ENCODE measurements at places on chromosomes 12 and 14. TPM values are rescaled to one million over a fixed set of nuclear protein-coding genes. Genes with fewer than 3 reads are reported as not detected.

KRT2 gene
- not detected for total RNA-seq

DNA sequence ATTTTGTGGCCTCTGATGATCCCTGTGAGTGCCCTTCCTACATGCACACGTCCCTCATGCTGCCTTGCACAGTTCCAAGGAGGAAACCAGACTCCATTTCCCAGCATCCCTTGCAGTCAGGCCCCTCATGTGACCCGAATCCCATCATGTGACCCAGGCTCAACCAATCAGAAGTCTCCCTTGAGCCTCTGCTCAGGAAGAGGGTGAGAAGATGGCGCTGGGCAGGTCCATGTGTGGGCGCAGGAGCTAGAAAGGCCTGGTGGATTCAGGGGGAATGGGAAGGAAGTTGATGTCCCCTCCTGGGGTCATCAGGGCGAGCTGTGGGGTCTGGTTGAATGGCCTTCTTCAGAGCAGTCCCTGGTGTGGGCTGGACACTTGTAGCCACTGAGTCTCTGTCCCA is 240.5 kb downstream of the ADGRD1 start:
- H3K4me3 ChIP-seq = no peak overlapping the region
- no peaks in the 10 kb centered on the region for H3K4me1 ChIP-seq
- no peaks in the 10 kb centered on the region for H3K27me3 ChIP-seq
- no peaks in the 10 kb centered on the region for H3K36me3 ChIP-seq
- no peak for DNase-seq

DNA sequence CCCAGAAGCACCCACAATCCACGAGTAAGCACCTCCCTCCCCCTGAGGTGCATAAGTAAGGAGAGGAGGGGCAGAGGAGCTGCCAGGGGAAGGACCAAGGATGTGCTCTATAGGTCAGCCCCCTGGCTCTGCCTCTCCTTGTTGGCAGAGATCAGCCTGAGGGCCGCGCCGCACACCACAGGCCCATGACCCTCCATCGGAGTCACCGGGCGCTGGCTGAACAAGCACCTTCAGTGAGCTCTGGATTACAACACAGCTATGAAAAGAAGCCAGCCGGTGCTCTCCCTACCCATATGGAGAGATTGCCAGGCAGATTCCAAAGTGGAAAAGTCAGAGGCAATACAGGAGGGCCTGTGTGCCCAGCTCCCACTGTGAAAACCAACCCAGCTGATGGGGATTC is 257.3 kb downstream of the GLT1D1 start:
- no peak overlapping the region for H3K4me3 ChIP-seq
- H3K27me3 ChIP-seq = no peaks in the 10 kb centered on the region
- no peak for DNase-seq
- no peaks in the 10 kb centered on the region for H3K4me1 ChIP-seq
- H3K36me3 ChIP-seq = no peaks in the 10 kb centered on the region

PPM1H gene
- total RNA-seq = 3.1 TPM

MDGA2 gene
- not detected for total RNA-seq

GRCh38 chr14:104284107-104284592 is 145.8 kb downstream of the KIF26A start:
- no peak for DNase-seq
- H3K4me1 ChIP-seq = peaks cover 25% of the 10 kb centered on the region
- H3K27ac ChIP-seq = peak overlapping the region; percentile 88
- H3K4me3 ChIP-seq = no peak overlapping the region
- no peaks in the 10 kb centered on the region for H3K27me3 ChIP-seq
- no peaks in the 10 kb centered on the region for H3K36me3 ChIP-seq

VWF gene
- total RNA-seq = 31.3 TPM

All from transverse colon (tissue), 4 donors.